ENCODE measurements at places on chromosomes 2 and 18. TPM values are rescaled to one million over a fixed set of nuclear protein-coding genes. Genes with fewer than 3 reads are reported as not detected.

DNA sequence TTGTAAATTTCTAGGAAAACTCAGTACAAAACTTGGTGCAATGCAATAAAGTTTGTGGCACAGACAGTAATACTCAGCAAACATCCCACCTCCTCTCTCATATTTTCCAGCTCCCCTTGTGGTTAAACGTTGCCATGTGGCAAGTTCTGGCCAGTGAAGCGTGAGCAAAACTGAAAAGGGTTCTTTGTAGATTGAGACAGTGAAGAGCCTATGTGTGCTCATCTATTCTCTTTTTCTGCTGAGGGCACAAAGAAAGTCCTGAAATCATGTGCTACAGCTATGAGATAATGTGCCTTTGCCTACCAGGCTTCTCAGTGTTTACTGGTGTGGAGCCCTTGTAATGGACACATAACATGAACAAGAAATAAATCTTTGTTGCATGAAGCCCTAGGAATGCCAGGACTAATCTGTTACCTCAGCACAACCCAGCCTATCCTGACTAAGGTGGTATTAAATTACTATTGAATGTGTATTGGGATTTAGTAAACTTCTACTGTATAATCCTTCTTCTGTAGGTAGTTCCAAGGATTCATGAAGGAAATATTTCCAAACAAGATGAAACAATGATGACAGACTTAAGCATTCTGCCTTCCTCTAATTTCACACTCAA is 13.0 kb upstream of the TYMS start:
- no peak for DNase-seq

DOK1 gene
- 41.4 TPM for total RNA-seq

- DNase-seq: no peak
Observed at GRCh38 chr18:66497351-66497750, 106.5 kb downstream of the CDH19 start.

FEV gene
- total RNA-seq: not detected

GRCh38 chr2:25159949-25160348 is 8.4 kb downstream of the POMC start:
- no peak for DNase-seq

DNA sequence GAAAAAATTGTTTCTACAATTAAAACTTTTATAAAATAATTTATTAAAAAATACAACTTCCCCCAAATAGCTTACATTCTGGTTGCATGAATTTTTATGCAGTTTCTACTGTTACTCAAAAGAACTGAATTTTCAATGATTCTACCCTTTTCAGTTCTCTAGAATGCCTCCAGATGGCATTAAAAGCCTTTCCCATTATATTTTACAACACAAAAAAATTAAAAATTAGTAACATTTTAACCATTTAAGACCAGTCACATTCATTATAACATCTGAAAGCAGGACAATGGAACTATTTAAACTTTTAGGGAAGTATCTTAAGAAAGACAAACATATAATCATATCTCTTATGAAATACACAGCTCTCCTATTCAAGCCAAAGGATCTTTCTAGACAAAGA is 236.0 kb upstream of the REV1 start:
- no peak for DNase-seq

DNA sequence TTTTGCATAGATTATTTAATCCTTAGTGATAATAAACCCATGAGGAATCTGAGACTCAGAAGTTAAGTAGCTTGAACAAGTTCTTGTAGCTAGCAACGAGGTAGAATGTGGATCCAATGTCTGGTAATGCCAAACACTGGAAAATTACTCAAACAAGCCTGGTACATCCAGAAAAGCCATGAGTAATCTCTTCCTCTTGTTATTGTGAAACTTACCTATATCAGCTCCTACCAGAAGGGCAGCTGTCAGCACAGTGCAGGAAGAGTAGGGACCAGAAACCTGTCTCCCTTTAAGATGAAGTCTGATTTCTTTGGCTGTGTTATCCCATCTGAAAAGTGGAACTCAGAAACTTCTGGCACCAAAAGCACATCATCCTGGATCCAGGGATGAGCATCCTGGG is 7.7 kb upstream of the SERPINB8 start:
- DNase-seq: no peak

DNA sequence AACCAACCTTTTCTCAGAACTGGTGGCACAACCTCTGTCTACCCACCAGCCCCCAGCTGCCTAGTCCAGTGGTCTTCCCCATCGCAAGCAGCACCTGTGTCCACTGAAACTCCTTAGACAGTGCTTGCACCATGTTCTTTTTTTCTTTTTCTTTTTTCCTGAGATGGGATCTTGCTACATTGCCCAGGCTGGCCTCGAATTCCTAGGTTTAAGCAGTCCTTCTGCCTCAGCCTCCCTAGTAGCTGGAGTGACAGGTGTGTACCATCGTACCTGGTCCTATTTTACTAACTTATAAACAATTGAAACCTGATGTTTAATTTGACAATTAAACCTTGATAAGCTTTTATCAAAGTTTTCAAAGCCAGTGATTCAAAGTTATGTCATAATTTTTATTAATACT is 30.8 kb downstream of the SANBR start:
- DNase-seq: no peak

FAM237A gene
- not detected for total RNA-seq

MAP3K19 gene
- total RNA-seq: not detected

UPP2 gene
- not detected for total RNA-seq
